ENCODE measurements at places on chromosomes 7 and 10. TPM values are rescaled to one million over a fixed set of nuclear protein-coding genes. Genes with fewer than 3 reads are reported as not detected.

The SLC26A5 gene
- total RNA-seq: not detected

The NRBF2 gene
- 21.2 TPM for total RNA-seq

The NKX2-3 gene
- total RNA-seq: not detected

The HOXA9 gene
- not detected for total RNA-seq

The EVX1 gene
- total RNA-seq: not detected

The EBF3 gene
- total RNA-seq: 0.38 TPM

The CYP2C19 gene
- 0.42 TPM for total RNA-seq

The CYP3A7 gene
- total RNA-seq: not detected

The VSTM2A gene
- 1.1 TPM for total RNA-seq

The ADCY1 gene
- 11.3 TPM for total RNA-seq

The C10orf105 gene
- total RNA-seq: not detected

The TRPV5 gene
- total RNA-seq: 0.13 TPM

The TMEM270 gene
- not detected for total RNA-seq

The BMPER gene
- 0.69 TPM for total RNA-seq

The PAOX gene
- 14.1 TPM for total RNA-seq

The GBX1 gene
- 2.1 TPM for total RNA-seq

The GPNMB gene
- 0.98 TPM for total RNA-seq

The SFRP4 gene
- total RNA-seq: not detected

The FGFR2 gene
- 149 TPM for total RNA-seq

The LIPJ gene
- total RNA-seq: not detected

The FOXI2 gene
- 1.7 TPM for total RNA-seq

The PNLIPRP2 gene
- total RNA-seq: not detected

The PAPOLB gene
- total RNA-seq: 0.07 TPM

The BICC1 gene
- total RNA-seq: 4.9 TPM

The GRM3 gene
- total RNA-seq: 1.4 TPM

The VCL gene
- total RNA-seq: 107 TPM

The OPTN gene
- 6.8 TPM for total RNA-seq
